ENCODE measurements at places on chromosomes 3 and 15. TPM values are rescaled to one million over a fixed set of nuclear protein-coding genes. Genes with fewer than 3 reads are reported as not detected.

DNA sequence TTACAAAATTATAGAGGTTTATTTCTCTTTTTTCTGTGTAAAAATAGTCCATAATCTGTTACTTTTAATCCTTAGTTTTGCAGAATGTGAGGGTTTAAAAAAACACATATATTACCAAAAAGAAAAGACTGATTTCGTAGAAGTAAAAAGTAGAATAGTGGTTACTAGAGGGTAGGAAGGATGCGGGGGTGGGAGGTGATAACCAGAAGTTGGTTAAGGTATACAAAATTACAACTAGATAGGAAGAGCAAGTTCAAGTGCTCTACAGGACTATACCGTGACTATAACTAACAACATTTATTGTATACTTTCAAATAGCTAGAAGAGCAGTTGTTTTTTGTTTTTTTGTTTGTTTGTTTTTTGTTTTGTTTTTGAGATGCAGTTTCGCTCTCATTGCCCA is 16.1 kb downstream of the CASR start:
- no peak for DNase-seq

Gene VGLL3
- polyA plus RNA-seq, result 98.8 TPM

DNA sequence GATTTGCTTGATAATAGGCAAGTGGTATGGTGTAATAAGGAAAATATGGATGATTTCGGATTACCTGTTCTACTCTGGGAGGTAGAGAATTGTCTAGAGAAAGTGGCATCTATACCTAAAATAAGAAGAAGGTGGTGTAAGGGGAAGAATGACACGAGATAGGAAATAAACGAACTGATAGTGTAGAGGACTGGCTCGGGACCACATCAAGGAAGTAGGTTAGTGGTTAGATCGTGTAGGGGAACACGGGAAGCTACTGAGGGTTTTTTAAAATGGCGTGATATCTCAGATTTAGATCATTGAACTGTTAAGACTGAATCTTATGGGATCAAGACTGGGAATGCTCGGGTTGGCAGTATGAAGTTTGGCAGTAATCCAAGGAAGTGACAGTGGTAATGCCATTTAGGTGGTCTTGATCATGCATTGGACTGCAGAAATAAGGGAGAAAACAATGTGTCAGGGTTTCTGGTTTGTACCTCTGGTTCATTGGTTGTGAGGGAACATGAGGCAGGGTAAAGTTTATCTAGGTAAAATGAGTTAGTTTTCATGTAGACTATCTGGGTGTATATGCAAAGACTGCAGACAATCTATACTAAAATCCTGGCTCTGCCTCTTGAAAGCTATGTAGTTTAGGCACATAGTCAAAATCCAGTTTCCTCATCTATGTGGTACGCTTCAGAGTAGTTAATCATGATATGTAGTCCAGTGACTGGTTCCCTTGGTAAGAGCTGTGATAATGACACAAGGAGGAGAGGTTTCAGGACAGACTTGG is 7.4 kb downstream of the RPL14 start:
- no peak for DNase-seq

DNA sequence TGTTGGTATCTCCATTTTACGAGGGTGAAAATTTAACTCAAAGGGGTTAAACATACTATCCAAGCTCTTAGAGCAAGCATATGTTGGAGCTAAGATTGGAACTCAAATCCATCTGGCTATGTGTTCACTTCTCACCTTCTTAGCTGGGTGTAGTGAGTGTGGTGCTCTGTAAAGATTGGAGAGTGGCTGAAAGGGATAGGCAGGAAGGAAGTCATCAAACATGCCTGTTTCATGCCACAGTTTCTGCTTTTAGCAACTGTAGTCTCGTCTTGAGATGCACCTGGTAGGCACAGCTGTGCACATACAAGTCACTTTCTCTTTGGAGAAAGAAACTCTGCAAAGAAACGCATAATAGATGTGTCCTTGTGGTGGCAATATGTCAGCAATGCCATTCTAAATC is 189.1 kb upstream of the MDFIC2 start:
- no peak for DNase-seq

DNA sequence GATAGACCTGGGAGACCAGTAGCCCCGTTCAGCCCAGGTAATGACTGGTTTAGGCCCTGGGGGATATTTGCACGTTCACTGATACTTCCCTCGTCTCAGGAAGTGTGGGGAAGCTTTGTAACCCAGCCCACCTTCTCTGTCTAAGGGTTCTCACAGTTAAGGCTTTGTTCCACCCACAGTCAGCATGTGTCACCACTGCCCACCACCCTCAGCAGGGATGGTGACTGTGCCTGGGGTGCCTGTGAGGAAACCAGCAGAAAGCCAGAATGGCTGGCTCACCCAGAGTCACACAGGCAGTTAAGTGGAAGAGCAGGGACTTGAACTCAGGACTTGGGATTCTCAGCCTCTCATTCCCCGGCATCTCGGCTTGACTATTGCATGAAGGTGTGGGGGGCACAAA is 5.2 kb downstream of the KBTBD13 start:
- no peak for DNase-seq

Gene LDHAL6B
- not detected for polyA plus RNA-seq

Gene TRIP4
- polyA plus RNA-seq, result 21.0 TPM

DNA sequence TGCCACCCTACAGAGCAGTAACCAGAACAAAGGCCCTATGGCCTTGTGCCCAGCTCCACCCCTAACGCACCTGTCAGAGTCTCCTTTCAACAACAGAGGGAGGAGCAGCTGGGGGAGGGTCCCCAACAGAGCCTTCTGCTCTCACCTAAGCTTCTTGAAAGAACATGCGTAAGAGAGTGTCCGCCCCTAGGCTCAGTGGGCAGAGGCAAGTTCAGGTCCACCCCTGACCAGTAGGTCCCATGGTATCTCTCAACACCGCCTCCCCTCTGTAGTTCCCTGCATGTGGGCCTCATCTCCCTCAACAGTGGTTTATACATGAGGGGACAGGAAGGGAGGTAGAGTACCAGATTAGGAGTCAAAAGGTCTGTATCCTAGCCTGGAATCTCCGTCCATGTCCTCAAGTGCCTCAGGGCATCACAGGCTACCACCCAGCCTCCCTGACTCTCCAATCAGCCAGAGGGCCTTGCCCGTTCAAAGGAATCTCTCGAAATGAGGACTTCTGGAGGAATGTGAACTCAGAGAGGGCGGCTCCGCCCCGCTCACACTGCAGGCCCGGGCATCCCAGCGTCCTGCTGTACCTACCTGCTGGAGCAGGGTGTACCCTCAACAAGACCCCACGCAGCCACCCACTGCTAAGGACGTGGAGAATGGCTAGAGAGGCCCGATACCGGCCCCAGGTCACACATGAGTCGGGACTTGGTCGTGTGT is 680 bp downstream of the POC1A start:
- no peak for DNase-seq

Gene NPAP1
- polyA plus RNA-seq, result not detected

DNA sequence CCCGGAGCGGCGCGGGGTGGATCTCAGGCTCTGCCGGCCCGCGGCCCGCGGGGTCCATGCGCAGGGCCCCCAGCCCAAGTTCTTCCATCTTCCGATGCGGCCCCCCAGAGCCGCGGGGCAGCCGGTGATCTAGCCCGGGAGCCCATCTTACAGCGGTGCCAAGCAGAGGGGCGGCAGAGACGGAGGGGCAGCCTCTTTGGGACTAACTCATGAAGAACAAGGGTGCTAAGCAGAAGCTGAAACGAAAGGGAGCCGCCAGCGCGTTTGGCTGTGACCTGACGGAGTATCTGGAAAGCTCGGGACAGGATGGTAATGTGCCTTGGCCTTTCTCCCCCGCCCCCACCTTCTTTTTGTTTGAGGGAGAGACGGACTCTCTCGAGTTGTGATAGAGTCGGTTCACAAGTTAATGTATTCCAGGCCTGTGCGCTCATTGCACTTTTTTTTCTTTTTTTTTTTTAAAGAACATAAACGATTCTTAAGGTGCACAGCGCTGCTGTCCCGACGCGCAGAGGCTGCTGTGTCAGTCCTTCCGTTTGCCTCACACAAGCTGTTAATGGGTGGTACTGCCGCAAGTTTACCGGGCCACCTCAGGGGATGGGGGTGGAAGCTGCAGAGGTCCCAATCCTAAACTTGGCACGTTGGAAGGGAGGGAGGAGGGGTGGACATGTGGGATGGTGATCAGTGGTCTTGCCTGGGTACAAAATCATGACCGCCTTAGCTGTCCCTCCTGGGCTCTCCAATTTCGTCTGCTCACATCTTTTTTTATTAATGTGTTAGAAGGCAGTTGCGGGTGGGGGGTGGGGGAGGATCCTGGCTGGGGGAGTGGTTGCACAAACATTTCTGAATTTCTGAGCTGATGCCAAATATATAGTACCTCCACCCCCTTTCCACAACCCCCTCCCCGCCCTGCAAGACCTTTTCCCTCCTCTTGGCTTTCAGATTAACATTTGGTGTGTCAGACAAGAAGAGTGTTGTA is 801 bp downstream of the ARHGAP31 start:
- DNase-seq, result no peak

Gene FOXB1
- polyA plus RNA-seq, result not detected

DNA sequence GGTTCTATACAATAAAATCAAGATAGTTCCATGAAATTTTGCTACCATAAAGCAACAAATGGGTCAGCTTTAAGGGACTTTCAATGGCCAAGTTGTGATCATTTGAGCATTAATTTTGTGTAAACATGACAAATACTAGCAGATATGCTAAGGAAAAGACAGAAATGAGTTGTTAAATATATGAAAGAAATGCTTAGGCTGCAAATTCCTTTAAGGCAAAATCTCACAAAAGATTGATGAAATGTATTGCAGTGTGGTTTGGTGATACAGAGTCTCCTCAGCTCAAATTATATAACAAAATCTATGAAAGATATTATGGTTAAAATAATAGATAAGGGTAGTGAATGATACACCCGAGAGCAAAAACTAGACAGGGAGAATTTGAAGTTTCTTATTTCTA is 377.2 kb downstream of the RAP2B start:
- DNase-seq, result no peak

Gene ZKSCAN7
- polyA plus RNA-seq, result 4.8 TPM

Gene IQCH
- 1.5 TPM for polyA plus RNA-seq

Gene NAALADL2
- 3.6 TPM for polyA plus RNA-seq

- no peak for DNase-seq
Measured at GRCh38 chr3:40043444-40043755, 234.0 kb downstream of the MYRIP start.

Data from BJ (cell line).